CD4-positive, alpha-beta memory T cell (primary cell): ENCODE measurements at places on chromosomes 7 and 10. TPM values are rescaled to one million over a fixed set of nuclear protein-coding genes. Genes with fewer than 3 reads are reported as not detected.

DNA sequence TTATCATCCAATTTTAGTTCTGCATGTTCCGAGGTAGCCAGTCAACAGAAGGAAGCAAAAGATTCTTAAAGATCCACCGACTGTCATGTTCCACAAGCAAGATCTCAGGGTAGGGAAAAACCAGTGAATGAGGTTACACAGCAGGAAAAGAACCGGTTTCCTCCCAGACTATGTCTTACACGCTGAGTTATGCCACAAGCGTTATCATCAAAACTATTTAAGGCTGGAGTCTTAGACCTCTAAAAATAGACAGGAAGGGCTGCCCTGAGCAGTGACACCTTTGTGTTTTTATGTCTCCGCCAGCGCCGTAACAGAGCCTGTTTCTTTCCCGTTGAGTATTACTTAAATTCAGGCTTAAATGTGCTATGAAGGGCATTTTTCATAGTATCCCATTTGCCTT is 48.3 kb downstream of the PROSER2 start:
- peaks cover 24% of the 10 kb centered on the region for H3K4me1 ChIP-seq
- no peak for DNase-seq
- no peaks in the 10 kb centered on the region for H3K36me3 ChIP-seq
- no peak overlapping the region for H3K27ac ChIP-seq
- no peaks in the 10 kb centered on the region for H3K27me3 ChIP-seq

Gene TRIL
- total RNA-seq: not detected

DNA sequence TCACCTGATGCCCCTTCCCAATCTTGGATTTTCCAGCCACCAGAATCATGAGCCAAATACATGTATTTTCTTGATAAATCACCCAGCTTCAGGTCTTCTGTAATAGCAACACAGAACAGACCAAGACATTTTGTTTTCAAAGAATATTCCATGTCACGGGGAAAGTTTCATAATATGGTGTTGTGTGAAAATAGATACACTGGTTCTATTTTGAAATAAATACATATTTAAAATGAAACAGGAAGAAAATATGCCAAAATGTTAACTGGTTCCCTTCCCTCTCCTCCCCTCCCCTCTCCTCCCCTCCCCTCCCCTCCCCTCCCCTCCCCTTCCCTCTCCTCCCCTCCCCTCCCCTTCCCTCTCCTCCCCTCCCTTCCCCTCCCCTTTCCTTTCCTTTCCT is 30.3 kb upstream of the CAMK1D start:
- no peak for DNase-seq
- no peaks in the 10 kb centered on the region for H3K4me1 ChIP-seq
- H3K36me3 ChIP-seq: no peaks in the 10 kb centered on the region

DNA sequence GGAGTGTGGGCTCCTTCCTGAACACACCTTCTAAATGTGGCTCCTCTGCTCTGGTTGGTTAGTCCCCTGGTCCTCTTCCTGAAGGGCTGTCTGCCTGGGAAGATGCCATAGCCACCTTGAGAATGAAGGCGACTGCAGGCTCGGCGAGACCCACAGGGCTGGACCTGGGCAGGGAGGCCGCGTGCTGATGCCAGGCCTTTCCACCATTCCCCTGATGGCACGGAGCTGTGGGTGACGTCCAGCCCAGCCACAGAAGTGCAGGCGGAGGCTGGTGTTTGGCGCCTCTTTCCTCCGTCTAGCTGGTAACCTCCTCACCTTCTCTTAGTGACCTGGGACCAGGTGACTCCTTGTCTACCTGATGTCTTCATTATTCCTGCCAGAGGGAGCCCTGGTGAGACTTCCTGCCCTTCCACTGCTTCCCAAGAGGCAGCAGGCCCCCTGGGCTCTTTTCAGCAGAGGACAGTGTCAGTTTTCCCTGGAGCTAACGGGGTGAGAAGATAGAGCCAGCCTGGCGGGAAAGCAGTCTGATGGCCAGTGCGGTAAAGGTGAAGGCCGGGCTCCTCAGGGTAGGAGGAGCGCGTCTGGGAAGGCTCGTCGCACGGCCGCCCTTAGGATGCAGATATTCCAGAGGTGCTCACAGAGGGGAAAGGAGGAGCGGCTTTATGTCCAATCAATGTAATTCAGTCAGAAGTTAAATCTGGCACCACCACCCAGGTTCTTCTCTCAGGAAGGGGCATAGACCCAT is 34.9 kb downstream of the GBX1 start:
- H3K27me3 ChIP-seq: no peaks in the 10 kb centered on the region
- H3K27ac ChIP-seq: no peak overlapping the region
- no peak for DNase-seq
- no peaks in the 10 kb centered on the region for H3K4me1 ChIP-seq

DNA sequence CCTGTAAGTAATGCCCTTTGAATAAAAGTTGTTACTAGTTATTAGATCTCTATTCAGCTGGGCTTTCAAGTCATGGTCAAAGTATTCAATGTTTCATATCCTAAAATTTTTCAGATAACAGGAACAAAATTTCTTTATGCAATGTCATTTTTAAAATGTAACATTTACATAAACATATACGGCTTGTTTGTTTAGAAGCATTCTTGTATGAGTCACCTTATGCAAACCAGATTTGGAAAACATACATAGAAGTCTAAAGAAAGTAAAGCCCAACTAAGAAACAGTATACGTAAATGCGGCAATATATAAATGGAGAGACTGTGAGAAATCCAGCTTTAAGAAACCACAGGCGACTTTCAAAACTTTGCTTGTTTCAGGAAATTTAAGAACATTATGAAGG is 10.5 kb downstream of the TMEM168 start:
- H3K4me1 ChIP-seq: no peaks in the 10 kb centered on the region
- H3K36me3 ChIP-seq: no peaks in the 10 kb centered on the region
- H3K4me3 ChIP-seq: no peak overlapping the region
- H3K27ac ChIP-seq: no peak overlapping the region
- no peak for DNase-seq

DNA sequence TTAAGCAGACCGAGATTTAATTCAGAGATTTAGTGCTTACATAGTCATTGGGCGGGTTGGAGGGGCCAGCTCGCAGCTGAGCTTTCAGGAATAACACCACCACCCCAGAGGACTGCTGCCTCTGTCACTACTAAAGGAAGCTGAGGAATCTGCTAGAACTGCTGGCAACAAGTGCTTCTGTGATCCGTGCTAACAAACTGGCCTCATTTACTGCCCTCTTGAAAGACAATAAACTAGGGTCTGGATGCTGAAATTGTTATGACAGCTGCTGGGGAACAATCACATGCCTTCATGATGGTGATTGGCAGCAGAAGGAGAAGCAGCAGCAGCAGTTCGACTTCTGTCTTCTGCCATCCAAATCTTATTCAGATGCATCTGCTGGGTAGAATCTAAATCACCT is 285.5 kb upstream of the TAC1 start:
- DNase-seq: no peak
- H3K27ac ChIP-seq: no peak overlapping the region

DNA sequence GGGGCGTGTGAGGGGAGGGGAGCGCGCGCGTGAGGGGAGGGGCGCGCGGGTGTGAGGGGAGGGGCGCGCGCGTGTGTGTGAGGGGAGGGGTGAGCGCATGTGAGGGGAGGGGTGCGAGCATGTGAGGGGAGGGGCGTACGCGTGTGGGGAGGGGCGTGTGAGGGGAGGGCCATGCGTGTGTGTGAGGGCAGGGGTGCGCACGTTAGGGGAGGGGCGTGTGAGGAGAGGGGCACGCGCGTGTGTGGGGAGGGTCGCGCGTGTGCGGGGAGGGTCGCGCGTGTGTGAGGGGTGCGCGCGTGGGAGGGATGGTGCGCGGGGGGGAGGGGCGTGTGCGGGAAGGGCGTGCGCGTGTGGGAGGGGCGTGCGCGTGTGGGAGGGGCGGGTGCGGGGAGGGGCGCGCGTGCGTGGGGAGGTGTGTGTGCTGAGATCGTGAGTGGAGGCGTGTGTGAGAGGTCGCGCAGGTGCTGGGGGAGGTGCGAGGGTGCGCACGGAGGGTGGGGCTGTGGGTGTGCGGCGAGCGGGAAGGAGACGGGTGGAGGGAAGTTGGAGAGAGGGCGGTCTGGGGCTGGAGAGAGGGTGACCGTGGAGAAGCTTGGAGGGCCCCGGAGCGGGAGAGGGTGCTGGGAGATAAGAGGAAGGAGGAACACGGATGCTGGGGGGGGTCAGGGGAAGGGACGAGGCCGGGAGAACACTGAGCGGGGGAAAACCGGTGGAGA is 19.7 kb downstream of the MXI1 start:
- H3K27me3 ChIP-seq: no peaks in the 10 kb centered on the region
- peak overlapping the region; percentile 67 for H3K27ac ChIP-seq
- DNase-seq: peak; percentile 86

DNA sequence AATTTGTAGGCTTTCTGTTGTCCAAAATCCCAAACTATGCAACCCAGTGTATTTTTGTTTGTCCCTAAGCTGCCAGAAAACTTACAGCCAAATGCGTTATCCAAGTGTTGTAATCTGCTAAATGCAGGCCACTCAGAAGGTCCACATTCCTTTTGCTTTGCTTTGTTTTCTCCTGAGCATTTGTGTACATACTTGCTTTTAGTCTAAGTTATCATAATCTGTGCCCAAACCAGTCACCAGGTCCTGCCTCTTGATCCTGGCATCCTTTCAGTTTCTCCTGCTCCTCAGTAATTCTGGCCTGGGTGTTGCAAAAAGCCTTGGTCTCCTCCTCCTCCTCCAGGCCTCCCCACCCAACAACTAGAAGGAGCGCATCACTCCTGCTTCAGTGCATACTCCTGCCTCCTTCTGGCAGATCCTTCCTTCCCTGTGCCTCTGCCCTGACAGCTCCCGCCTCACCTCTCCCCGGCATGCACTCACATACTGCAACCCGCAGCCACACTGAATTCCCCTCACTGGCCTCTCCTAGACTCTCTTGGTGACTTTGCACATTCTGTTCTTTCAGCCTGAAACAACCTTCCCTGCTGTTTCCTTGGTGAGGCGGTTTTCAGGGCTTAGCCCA is 2.3 kb downstream of the DENND2A start:
- no peaks in the 10 kb centered on the region for H3K36me3 ChIP-seq
- no peak overlapping the region for H3K27ac ChIP-seq
- H3K4me3 ChIP-seq: no peak overlapping the region

Gene HTR7
- not detected for total RNA-seq

- no peak for DNase-seq
- no peaks in the 10 kb centered on the region for H3K36me3 ChIP-seq
- H3K4me1 ChIP-seq: no peaks in the 10 kb centered on the region
- no peak overlapping the region for H3K4me3 ChIP-seq
- H3K27ac ChIP-seq: no peak overlapping the region
- no peaks in the 10 kb centered on the region for H3K27me3 ChIP-seq
Measured at GRCh38 chr10:42959833-42960232, 117.0 kb upstream of the RET start.

GRCh38 chr10:131172433-131172832 is 139.1 kb downstream of the TCERG1L start:
- H3K36me3 ChIP-seq: no peaks in the 10 kb centered on the region
- H3K4me1 ChIP-seq: no peaks in the 10 kb centered on the region
- no peak for DNase-seq
- H3K27me3 ChIP-seq: no peaks in the 10 kb centered on the region
- no peak overlapping the region for H3K4me3 ChIP-seq
- no peak overlapping the region for H3K27ac ChIP-seq

GRCh38 chr10:59047180-59047579 is 129.3 kb upstream of the PHYHIPL start:
- DNase-seq: no peak
- H3K4me1 ChIP-seq: no peaks in the 10 kb centered on the region
- H3K4me3 ChIP-seq: no peak overlapping the region
- H3K27me3 ChIP-seq: no peaks in the 10 kb centered on the region

DNA sequence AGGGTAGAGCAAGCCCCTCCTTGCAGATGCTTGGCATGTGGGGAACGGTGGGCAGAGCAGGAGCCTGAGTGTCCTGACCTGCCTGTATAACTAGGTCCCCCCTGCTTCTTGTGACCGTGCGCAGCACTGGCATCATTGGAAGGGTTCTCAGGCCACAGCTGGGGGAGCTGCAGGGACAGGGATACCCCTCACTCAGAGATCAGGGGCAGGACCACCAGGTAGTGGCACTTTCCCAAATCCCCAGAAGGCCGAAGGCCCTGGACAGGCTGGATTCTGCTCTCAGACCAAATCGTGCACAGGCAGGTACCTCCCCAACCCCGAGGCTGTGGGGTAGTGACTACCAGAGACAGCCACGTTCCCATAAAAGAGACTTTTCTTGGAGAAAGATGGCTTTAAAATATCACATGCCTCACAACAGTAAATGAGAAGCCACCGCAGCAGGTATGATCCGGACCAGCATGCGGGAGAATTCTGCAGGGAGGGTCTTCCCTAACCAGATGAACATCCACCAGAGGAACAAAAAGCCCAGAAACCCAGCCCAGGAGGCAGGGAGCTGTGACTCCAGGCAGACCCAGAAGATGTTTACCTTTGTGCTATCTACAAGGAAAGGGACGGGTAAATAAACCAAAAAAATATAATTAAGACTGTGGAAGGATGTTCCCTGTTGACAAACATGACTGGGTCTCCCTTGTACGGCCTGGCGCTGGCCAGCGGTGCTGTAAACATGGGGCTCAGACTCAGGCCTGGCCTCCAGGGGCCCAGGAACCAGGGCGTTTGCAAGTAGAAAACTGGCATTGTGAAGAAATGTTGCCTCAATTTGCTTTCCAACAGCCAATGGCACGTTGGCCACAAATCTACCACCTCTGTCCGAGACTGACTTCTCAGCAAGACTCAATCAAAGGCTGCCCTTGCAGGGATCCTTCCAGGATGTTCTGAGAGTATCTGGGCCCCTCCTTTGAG is 180.0 kb downstream of the TNS3 start:
- no peaks in the 10 kb centered on the region for H3K4me1 ChIP-seq
- H3K27ac ChIP-seq: no peak overlapping the region
- no peak for DNase-seq
- H3K36me3 ChIP-seq: no peaks in the 10 kb centered on the region
- H3K27me3 ChIP-seq: no peaks in the 10 kb centered on the region

GRCh38 chr7:43461349-43462024 is 121.4 kb upstream of the STK17A start:
- no peak for DNase-seq
- no peak overlapping the region for H3K4me3 ChIP-seq
- H3K36me3 ChIP-seq: no peaks in the 10 kb centered on the region
- H3K27ac ChIP-seq: no peak overlapping the region
- H3K27me3 ChIP-seq: no peaks in the 10 kb centered on the region

DNA sequence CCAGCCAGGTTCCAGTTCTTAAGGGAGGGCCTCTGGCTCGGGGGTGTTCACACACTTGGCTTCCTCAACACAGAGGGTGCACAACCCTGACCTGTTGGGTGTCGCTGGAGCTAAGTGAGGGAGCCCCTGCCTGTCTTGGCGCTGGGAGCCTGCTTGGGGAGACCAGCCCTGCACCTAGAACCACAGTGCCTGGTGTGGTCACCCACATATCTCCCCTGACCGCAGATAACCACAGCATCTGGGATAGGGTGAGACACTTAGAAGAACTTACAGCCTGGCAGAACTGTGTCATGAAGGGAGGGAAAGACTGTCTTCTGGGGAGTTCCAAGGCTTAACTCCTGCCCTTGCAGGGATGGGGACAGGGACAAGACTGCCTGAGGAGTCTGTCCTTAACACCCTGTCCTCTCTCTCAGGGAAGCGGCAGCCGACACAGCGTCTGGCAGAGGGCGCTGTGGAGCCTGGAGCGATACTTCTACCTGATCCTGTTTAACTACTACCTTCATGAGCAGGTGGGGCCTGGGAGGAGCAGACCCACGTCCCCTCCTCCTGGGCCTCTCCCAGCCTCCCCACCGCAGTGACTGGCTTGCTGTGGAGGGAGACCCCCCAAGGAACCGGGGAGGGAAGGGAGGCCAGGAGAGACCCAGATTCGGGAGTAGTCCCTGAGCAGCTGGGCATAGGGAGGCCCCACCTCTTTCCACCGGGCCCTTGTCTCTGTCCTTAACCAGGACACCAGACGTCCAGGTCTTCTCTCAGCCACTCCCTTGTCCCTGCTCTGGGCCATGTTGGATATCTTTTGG is 59.0 kb downstream of the PALD1 start:
- H3K27me3 ChIP-seq: no peaks in the 10 kb centered on the region
- H3K4me3 ChIP-seq: no peak overlapping the region
- no peaks in the 10 kb centered on the region for H3K36me3 ChIP-seq
- H3K4me1 ChIP-seq: no peaks in the 10 kb centered on the region
- H3K27ac ChIP-seq: no peak overlapping the region
- no peak for DNase-seq
